ENCODE measurements at places on chromosomes 6 and 20.

DNA sequence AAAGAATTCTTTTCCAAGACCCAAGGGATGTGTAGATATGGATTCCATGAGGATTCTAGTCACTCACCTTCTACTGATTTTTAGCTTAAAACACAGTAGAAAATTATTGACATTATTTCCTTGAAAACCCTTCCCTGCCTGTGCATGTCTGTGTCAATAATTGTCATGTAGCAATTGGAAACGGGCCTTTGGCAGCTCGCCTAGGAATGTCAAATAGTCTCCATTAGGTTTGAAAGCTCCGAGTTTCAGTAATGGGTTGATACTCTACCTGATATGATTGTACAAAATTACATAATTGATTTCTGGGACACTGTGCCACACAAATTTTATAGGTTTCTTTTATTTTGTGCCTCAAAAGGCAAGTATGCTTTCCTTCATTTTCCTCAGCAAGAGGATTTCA lies 515.2 kb upstream of the ARID1B start:
- no peak for DNase-seq

DNA sequence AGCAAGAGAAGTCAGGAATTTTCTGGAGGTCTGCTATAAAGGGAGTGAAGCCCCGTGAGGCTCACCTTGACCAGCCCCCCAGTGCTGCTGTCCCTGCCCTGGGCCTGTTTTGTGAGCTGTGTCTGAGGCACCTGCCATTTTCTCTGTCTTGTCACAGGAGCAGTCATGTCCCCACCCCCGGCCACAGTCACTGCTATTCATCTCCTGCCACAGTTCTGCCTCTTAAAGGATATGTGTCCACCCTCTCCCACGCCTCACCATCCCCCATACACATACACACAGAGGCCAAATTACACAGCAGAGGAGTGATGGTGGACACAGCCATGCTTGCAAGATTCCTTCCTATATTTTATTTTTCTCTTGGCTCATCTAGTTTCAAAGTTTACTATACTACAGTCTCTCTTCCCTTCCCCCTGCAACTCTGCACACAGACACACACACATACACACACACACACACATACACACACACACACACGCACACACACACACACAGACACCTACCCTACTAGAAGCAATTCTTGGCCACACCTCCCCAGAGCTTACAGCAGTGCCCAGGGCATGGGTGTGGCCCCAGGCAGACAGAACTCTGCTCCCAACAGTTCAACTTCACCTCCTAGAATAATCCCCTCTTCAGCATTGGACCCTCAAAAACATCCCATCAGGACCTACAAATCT lies 68.7 kb upstream of the TAB2 start:
- no peak for DNase-seq

- no peak for DNase-seq
These were observed 187.9 kb upstream of the ARID1B start for GRCh38 chr6:156589281-156589680.

- DNase-seq = no peak
These were observed 208.8 kb upstream of the GMDS start for GRCh38 chr6:2454180-2454579.

GRCh38 chr6:79518842-79519241 lies 18.4 kb downstream of the LCA5 start:
- no peak for DNase-seq

- DNase-seq = no peak
These were observed 23.5 kb downstream of the ZFP64 start for GRCh38 chr20:52168116-52168515.

- DNase-seq = no peak
These were observed 76.3 kb downstream of the SLC22A23 start for GRCh38 chr6:3380344-3381232.

DNA sequence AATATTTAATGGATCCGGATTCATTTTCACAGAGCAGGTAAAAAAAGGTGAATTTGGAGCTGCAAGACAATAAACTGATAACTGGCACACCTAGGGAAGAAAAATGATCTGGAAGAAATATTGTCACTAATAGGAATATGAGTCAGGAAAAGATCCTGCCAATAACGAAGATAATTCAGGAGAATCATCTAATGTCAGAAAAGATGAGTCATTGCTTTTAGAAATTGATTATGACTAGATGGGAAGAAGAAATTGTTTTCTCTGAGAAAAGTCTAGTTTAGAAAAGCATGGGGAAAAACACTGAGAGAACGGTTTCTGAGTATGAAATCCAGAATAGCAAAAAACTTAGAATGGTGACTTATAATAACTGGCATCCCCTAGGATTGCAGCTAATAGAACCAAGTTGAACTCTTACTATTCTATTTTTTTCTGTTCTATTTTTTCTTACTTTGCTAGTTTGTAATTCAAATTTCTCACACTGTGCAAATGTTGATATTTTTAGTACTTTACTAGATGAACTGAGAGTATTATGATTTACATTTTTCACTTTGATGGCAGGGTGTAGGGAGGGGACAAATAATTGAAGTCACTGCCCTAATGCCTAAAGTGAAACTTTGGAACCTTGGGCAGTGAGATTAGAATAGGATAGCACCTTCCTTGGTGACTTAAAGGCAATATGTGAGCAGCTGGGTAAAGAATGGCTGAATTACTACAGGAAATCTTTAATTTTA lies 38.2 kb upstream of the SUPT3H start:
- no peak for DNase-seq

DNA sequence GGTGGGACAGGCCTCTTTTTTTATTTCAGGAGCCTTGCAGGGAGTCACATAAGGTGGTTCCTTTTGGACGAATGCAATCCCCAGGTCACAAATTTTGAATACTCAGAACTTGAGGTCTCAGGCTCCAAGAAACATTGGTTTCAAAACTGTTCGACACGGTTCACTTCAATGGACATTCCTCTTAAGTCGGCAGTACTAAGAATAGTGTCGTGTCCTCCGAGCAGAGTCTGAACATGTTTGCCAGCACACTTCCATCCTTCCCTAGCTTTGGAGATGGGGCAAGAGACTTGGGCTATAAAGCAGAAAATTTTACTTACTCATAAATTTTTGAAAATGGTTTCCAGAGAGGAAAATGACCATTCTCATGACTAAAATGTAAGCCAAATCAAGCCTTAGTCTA lies 265.4 kb downstream of the THBS2 start:
- no peak for DNase-seq

- no peak for DNase-seq
These were observed 592.1 kb upstream of the NRSN1 start for GRCh38 chr6:23533944-23534343.

- no peak for DNase-seq
These were observed 27.8 kb downstream of the CCN2 start for GRCh38 chr6:131923356-131923755.

- no peak for DNase-seq
These were observed 68.6 kb downstream of the JPH2 start for GRCh38 chr20:44118185-44119033.

GRCh38 chr6:38688579-38689087 lies 14.3 kb downstream of the GLO1 start:
- no peak for DNase-seq

GRCh38 chr20:59102841-59103299 lies 60.3 kb upstream of the PRELID3B start:
- DNase-seq = no peak

DNA sequence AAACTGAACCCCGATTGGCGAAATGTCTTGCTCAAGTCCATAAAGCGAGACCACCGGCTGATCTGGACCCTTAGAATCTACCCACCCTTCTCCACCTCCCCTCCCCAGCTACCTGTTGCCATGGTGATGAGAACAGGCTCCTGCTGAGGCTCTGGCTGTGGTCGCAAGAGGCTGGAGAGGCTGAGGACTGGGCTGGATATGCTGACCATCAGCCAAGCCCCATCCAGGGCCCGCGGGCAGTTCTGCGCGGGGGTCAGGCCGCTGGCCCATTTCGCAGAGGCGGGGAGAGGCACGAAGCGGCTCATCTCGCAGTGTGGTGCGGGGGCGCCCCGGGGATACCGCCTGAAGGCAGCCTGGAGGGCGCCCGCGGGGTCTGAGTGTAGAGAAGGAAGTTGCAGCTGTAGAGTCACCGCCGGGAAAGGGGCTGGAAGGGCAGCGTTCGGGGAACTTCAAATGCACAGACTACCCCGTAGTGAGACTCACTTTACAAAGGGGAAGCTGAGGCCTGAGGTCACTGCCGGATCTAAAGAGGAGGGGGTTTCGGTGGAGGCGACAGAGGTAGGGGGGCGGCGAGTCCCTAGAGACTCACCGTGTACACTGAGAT lies 671 bp downstream of the TAPBP start:
- no peak for DNase-seq

DNA sequence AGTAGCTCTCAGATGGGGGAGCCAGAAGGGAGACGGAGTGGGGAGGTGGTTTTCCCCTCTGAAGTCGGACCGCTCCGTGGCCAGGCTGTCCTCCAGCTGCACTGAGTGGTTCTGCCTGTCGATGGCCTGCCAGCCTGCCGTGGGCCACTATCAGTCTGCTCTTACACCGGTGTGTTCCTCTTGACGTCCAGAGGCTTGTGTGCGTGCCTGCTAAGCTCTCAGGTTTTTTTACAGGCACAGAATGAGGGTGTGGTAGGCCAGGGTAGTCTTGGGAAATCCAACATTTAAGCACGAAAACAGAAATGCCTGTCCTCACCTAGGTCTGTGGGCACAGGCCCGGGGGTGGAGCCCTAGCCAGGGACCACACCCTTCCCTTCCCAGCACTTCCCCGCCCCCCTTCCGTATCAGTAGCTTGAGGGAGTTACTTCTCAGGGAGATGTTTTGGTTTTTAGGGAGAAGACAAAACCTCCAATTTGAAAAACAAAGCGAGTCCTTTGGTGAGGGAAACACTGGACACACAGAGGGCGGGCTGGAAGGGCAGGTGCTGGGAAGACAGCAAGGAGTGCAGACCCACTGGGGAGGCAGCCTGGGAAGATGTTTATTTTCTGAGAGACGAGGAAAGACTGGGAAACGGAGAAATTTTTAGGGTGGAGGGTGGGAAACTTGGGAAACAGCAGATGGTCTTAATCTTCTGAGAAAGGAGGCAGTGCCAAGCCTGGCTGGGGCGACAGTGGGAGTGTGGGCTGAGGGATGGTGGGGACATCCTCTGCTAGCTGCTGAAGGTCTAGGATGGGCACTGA lies 106.5 kb downstream of the LY86 start:
- DNase-seq = peak; percentile 78

DNA sequence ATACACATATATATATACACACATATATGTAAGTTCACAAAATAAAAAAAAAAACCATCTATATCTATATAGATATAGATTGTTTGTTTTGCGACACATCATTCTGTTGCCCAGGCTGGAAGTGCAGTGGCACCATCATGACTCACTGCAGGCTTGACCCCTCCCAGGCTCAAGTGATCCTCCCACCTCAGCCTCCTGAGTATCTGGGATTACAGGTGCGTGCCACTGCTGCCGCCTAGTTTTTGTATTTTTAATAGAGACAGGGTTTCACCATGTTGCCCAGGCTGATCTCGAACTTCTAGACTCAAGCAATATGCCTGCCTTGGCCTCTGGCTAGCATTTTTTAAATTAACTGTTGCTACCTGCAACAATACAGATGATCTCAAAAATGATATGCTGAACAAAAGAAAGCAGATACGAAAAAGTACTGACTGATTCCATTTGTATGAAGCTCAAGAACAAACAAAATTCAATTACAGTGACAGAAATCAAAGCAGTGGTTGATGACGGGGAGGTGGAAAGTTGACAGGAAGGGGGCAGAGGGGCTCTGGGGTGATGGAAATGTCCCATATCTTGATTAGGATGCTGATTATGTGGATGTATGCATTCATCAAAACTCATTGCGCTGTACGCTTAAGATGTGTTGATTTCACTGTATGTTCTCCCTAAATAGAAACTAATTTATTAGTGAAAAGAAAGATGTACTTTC lies 49.6 kb downstream of the ATXN1 start:
- DNase-seq = no peak

- peak; percentile 38 for DNase-seq
These were observed 55.0 kb downstream of the LYRM2 start for GRCh38 chr6:89583559-89583958.

DNA sequence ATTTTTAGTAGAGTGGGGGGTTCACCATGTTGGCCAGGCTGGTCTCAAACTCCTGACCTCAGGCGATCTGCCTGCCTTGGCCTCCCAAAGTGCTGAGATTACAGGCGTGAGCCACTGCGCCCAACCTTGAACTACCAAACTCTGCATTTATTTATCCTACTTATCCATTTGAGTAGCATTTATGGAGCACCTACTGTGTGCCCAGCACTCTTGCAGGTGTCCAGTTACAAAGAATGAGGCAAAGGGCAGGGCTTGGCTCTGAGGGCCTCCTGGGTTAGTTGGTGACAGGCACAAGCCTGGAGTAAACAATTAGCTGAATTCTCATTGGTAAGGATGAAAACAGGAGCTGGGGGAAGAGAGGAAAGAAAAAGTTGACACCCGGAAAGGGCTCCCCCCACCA lies 93.4 kb upstream of the FOXP4 start:
- DNase-seq = no peak

GRCh38 chr6:19692506-19693298 lies 144.5 kb upstream of the ID4 start:
- DNase-seq = no peak

GRCh38 chr20:62149532-62150309 lies 6.2 kb downstream of the SS18L1 start:
- no peak for DNase-seq

- no peak for DNase-seq
These were observed 28.2 kb downstream of the ZNF337 start for GRCh38 chr20:25668446-25668845.

GRCh38 chr20:3014662-3015061 lies 28.8 kb upstream of the GNRH2 start:
- DNase-seq = no peak

DNA sequence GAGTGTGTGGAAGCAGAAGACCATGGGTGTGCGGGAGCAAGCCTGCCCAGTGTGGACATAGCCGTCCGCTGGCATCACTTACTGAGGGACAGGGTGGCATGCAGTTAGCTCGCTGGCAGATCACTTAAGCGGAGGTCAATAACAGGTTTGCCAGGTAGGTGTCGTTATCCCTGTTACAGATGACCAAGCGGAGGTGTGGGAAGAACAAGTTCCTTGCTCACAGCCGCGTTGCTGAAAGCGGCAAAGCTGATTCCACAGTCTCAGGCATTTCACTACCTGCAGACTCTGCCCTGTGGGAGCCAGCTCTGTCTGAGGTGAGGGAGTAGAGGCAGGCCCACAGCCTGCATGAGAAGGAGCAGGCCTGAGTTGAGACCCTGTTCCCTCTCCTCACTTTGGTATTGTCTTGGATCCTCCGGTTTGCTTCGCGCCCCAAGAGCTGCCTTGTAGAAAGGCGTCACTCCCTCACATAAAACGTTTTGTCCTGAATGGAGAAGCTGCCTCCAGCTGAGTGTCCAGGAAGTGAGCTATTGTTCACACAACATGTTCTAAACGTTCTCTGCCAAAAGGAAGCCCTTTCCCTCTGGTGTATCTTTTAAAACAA lies 96.9 kb downstream of the TCP11 start:
- peak; percentile 6 for DNase-seq

DNA sequence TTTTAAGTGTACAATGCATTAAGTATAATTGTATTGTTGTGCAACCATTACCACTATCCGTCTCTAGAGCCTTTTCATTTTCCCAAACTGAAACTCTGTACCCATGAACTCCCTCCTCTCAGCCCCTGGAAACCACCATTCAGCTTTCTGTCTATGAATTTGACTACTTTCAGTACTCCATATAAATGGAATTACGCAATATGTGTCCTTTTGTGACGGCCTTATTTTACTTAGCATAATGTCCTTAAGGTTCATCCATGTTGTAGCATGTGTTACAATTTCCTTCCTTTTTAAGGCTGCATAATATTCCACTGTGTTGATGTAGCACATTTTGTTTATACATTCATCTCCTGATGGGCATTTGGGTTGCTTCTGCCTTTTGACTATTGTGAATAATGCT lies 143.6 kb upstream of the KCNG1 start:
- DNase-seq = no peak

All from DMS 273 treated with DMSO at 0.1 percent for 48 hours (cell line).